Foreskin fibroblast (primary cell): ENCODE measurements at places on chromosomes 12 and 14.

- DNase-seq = no peak
Measured at GRCh38 chr12:75856235-75856634, 175.3 kb downstream of the PHLDA1 start.

- peak; percentile 51 for DNase-seq
Measured at GRCh38 chr12:57853864-57854556, 7.5 kb upstream of the CTDSP2 start.

DNA sequence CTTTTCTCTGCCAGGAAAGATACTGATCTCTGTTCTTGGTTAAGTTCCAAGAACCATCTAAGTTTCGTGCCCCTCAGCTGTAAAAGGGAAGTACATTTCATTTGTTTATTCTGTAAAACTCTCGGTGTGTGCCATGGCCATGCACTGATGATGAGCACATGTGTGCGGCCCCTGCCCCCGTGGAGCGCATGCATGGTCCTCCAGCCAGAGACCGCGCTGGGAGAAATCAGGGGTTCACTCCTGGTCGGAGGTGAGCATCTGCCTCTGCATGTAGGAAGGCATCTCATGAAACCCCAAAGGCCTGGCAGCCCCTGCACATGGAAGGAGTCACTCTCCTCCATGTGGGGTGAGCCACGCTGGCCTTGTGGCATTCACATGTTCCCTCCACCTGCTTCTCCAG is 102.5 kb upstream of the RTL1 start:
- no peak for DNase-seq

- DNase-seq = no peak
Measured at GRCh38 chr14:91891101-91891500, 23.8 kb upstream of the TC2N start.

- peak; percentile 19 for DNase-seq
Measured at GRCh38 chr14:68894802-68895703, 84.0 kb downstream of the ACTN1 start.

- no peak for DNase-seq
Measured at GRCh38 chr12:54879579-54879978, 25.3 kb downstream of the MUCL1 start.

DNA sequence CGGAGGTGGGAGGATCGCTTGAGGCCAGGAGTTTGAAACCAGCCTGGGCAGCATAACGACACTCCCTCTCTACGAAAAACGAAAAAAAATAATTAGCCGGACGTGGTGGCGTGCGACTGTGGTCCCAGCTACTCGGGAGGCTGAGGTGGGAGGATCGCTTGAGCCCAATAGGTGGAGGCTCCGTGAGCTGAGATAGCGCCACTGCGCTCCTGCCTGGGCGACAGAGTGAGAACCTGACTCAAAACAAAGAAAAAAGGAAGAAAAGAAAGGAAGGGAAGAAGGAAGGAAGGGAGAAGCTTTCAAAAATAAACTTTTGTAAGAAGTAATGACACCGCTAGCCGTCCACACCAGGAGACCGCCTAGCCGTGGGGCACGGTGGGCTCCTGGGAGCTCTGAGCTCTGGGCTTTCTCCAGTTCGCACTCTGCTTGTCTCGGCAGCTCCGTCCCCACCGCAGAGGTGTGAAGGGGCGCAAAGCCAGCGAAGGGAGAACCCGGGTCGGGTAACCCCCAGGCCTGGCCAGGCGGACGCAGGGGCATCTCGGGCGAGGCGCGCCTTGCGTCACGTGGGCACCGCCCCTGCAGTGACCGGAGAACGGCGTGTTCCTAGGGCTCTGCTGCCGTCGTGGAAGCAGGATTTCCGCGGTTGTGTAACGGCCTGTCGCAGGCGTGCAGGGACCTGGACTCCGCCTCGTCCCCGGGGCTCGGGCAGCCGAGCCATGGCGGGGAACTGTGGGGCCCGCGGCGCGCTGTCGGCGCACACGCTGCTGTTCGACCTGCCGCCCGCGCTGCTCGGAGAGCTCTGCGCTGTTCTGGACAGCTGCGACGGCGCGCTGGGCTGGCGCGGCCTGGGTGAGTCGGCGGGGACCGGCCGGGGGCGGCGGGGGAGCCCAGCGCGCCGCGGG is at the start of gene IRAK3:
IRAK3 (plus strand) TSS at position 631 of the 902 bp plus-strand sequence; CDS start at position 717, 86 bp downstream.
- peak; percentile 59 for DNase-seq

DNA sequence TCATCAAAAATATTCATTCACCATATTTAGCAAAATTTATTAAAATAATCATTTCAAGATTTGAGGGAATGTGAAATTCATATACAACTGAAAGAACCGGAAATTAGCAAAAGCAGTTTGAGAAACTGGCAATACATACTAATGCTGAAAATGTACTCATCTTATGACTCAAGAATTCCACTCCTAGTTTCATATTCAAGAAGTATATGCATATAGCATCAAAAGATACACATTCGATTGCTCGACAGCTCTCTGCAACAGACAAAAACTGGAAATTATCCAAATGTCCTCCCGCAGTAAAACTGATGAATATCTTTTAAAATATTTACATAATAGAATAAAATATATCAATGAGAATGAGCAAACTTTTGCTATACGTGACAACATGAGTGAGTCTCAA is 189.2 kb upstream of the MGAT4C start:
- DNase-seq = no peak

DNA sequence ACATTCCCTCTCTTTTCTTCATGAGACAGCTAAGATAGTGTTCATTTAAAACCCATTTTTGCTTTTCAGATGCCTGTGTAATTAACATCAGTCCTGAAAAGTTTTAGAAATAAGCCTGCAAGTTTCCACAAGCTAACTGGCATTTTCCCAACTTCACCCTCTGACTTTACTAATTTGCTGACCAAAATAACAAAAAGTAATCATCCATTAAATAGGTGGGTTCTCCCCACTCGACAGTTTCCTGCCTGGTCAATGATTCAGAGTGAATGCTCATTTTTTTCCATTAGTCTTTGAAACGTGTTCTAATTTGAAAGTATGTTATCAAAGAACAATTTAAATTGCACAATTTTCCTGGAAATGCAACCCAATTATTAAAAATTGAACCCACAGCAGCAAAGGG is 23.6 kb downstream of the NELL2 start:
- DNase-seq = no peak

- no peak for DNase-seq
Measured at GRCh38 chr12:124410354-124411175, 115.7 kb downstream of the RFLNA start.

GRCh38 chr12:118290130-118290529 is 82.6 kb downstream of the TAOK3 start:
- peak; percentile 29 for DNase-seq

GRCh38 chr14:24312736-24313507 is 1.6 kb downstream of the LTB4R start:
- DNase-seq = no peak

DNA sequence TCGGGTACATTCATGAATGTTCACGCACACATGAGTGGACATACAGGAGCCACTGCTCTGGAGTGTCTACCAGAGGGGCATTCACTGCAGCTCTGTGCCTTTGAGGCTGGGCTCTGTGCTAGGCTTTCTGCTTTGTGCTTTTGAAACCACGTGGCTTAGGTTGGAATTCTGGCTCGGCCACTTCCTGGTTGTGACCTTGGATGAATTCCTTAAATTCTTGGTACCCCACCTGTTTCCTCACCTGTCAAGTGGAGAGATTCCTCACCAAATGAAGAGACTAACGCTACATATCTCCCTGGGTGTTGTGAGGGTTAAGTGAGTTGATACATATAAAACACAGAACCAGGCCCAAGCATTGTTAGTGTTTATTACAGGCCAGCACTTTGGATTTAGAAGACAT is 842.8 kb downstream of the VRK1 start:
- DNase-seq = no peak

- DNase-seq = no peak
Measured at GRCh38 chr12:49195736-49196135, 6.9 kb upstream of the TUBA1A start.

DNA sequence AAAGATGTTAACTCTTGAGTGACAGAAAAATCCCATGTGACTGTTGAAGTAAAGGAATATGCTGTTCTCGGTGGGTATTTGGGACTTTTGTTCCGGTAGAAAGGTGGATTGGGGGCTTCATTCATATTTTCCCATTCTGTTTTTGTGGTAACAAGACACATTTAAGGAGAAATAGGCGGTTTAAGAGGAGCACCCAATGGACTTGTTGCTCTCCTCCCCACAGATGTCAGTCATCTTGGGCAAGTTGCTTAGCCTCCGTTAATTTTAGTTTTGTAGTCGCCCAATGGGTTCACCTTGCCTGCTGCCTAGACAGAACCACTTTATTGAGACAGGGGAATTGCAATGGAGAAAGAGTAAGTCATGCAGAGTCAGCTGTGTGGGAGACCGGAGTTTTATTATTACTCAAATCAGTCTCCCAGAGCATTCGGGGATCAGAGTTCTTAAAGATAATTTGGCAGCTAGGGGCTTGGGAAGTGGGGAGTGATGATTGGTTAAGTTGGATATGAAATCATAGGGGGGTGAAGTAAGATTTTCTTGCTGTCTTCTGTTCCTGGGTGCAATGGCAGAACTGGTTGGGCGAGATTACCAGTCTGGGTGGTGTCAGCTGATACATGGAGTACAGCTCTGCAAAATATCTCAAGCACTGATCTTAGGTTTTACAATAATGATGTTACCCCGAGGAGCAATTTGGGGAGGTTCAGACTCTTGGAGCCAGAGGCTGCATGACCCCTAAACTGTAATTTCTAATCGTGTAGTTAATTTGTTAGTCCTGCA is 50.3 kb downstream of the SLC38A1 start:
- DNase-seq = no peak

DNA sequence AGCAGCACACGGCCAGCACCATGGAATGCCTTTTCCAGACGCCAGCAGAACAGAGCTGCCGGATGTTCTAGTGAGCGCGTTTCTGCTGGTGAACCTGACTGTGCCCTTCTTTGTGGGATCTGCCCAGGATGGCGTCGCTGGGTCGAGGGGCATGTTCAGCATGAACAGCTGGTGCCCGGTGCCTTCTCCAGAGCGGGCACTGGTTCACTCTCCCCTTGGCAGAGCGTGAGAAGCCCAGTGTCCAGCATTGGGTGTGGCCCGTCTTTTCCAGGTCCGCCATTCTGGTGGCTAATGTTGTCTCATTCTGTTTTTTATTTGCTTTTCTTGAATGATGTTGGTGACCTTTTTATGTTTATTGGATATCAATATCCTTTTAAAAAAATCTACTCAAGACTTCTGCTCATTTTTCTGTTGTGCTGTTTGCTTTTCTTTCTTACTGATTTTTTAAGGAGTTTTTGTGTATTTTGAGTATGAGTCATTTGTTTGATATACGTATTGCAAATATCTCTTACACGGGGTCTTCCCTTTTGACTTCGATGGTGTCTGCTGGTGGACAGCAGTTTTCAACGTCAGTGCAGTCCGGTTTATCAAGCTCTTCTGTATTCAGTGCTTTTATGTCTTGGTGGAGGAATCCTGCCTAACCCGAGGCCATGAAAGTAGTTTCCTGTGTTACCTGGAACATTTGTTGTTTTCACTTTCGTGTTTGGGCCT is 74.3 kb downstream of the ADGRD1 start:
- DNase-seq = no peak

- DNase-seq = no peak
Measured at GRCh38 chr12:120007272-120007671, 18.2 kb downstream of the BICDL1 start.

GRCh38 chr14:60839657-60840056 is 105.1 kb downstream of the MNAT1 start:
- DNase-seq = no peak

GRCh38 chr12:124531281-124531745 is 36.1 kb downstream of the NCOR2 start:
- DNase-seq = no peak
